Activated CD4-positive, CD25-positive, alpha-beta regulatory T cell treated with anti-CD3 and anti-CD28 coated beads, Interleukin-2, amount 50 U/mL, for 72 hours (primary cell): ENCODE measurements at places on chromosomes 11 and 22.

GRCh38 chr11:125956391-125957134 lies 10.7 kb downstream of the VSIG10L2 start:
- DNase-seq: no peak

DNA sequence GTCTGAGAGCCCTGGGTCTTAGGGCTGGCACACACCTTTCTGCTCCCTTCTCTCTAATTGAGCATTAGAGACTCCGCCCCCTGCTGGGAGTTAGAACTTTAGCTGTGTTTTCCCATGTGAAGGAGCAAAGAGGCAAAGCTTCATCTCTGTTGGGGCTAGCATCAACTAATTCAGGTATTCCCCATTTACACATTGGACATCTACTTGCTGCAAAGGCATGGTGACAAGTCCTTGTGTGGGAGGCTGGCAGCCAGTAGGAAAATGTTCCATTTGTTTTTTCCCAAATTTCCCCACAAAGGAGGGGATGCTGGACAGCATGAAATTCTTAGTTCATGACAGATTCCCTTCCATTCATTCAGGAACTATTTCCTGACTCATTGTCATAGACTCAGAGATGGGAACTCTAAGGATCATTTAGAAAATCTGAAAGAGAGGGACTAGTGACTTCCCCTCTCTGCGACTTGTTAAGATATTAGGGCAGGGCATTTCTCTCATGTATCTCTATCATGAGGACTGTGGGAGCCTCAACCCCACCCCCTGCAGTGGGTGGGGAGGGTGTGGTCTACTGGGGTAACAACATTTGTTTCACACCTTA lies 3.6 kb downstream of the CD44 start:
- no peak for DNase-seq

DNA sequence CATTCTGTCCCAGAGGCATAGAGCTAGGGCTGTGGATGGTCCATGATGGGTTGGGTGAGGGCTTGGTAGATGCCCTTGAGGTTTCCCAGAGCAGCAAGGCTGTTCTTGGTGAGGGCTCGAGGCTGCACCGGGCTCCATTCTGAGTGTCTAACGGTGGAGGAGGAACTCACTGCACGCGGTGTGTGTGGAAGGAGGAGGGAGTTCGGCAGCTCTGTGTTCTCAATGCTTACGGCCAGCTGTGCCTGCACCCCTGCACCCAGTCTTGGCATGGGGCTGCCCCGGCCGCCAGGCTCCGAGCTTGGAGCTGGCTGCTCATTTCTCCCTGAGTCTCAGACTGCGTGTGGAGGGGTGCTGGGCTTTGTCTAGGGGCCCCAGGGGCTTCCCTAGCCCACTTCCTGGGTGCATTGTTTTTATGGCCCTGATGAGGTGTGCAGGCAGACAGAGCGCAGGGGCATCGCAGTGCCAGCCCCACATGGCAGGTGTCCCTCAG lies 1247.1 kb downstream of the BRD1 start:
- DNase-seq: no peak

DNA sequence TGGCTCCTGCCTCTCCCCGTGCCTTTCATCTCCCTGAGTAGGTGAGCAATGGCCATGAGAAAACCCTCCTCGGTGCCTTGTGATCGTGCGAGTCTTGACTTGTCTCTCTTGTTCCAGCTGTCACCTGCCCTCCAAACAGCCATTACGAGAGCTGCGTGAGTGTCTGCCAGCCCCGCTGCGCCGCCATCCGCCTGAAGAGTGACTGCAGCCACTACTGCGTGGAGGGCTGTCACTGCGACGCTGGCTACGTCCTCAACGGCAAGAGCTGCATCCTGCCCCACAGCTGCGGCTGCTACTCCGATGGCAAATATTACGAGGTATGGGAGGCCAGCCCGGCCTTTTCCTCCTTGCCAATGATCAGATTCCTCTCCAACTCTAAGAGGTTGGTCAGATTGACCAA lies 51.7 kb downstream of the TECTA start:
- no peak for DNase-seq

DNA sequence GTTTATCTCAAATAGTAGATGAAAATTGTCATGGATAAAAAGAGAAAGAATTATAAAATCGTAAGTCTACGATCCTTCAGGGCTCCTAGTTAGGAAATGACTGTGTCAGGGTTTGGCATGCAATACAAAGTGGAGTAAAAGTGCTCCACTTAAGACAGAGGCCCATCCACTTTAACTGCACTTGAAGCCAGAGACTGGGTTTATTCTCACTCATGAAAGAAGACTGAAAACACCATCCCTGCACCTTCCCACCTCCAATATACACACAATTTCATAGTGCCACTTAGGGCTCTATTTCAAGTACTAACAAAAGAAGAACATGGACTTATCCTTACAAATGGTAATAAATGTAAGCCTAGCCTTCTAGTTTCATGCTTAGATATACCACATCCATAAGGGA lies 70.7 kb downstream of the ANO5 start:
- no peak for DNase-seq

- no peak for DNase-seq
Observed at GRCh38 chr22:23085785-23086184, 15.5 kb downstream of the GNAZ start.

DNA sequence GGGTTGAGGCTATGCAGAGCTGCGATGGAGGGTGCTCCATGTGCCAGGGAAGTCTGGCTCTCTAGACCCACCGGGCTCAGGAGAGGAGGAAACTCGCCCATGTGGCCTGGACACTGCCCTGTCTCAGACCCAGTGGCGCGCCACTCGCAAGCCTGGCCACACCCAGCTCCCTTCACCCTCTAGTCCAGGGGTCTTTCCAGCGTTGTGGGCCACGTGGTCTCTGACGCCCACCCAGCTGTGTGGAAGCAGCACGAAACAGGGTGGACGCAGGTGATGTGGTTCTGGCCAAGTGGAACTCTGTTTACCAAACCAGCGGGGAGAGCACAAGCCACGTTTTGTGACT lies 28.2 kb downstream of the PPIL2 start:
- no peak for DNase-seq

DNA sequence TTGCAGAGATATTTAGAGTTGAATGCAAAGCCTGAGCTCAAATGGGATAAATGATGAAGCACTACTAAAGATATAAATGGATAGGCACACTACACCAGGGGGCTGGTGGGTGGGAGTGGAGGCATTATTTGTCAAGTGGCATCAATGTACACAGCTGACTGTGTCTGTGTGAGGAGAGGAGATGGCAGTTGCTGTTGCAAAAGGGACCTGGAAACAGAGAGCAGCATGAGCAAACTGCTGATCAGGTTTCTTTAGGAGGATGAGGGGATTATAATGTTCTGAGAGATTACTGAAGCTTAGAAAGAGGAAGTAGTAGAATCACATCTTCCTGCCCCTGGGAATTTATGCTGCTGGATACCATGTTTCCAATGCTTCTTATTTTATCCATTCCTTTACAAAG lies 39.4 kb upstream of the LIN7C start:
- DNase-seq: no peak

- no peak for DNase-seq
Observed at GRCh38 chr11:104731890-104732289, 166.4 kb downstream of the CASP12 start.

GRCh38 chr11:80617156-80617555 lies 1176.3 kb upstream of the TENM4 start:
- DNase-seq: no peak

GRCh38 chr22:33785283-33785968 lies 134.8 kb downstream of the LARGE1 start:
- DNase-seq: no peak

- no peak for DNase-seq
Observed at GRCh38 chr11:61488651-61489291, 19.8 kb upstream of the LRRC10B start.

DNA sequence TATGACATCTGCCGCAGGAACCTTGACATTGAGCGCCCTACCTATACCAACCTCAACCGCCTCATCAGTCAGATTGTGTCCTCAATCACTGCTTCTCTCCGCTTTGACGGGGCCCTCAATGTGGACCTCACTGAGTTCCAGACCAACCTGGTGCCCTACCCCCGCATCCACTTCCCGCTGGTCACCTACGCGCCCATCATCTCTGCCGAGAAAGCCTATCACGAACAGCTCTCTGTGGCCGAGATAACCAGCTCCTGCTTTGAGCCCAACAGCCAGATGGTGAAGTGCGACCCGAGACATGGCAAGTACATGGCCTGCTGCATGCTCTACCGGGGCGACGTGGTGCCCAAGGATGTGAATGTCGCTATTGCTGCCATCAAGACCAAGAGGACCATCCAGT lies 16.0 kb downstream of the TUBA8 start:
- no peak for DNase-seq

DNA sequence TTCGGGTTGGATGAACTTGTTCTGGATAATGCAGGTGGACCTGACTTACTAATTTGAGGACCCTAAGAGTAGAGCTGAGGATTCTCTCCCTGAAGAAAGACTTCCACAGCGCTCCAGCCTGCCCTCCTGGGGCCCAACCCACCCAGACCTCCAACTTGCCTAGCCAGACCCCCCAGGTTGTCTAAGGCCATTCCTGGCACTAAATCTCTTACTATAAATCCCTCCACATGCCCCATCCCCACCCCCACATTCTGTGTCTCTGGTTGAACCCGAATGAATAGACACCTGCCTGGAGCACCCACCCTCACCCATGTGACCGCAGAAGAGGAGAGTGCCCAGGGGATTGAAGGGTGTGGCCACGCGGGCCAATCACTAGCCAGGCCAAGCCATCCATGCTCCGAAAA lies 1480.0 kb downstream of the TBC1D22A start:
- DNase-seq: no peak

- DNase-seq: peak; percentile 57
Observed at GRCh38 chr22:32204856-32205722, at the start of gene RFPL2. TSS of gene RFPL2 (minus strand) at chr22:32205073. CDS start at chr22:32202451, 2,622 bp downstream.

DNA sequence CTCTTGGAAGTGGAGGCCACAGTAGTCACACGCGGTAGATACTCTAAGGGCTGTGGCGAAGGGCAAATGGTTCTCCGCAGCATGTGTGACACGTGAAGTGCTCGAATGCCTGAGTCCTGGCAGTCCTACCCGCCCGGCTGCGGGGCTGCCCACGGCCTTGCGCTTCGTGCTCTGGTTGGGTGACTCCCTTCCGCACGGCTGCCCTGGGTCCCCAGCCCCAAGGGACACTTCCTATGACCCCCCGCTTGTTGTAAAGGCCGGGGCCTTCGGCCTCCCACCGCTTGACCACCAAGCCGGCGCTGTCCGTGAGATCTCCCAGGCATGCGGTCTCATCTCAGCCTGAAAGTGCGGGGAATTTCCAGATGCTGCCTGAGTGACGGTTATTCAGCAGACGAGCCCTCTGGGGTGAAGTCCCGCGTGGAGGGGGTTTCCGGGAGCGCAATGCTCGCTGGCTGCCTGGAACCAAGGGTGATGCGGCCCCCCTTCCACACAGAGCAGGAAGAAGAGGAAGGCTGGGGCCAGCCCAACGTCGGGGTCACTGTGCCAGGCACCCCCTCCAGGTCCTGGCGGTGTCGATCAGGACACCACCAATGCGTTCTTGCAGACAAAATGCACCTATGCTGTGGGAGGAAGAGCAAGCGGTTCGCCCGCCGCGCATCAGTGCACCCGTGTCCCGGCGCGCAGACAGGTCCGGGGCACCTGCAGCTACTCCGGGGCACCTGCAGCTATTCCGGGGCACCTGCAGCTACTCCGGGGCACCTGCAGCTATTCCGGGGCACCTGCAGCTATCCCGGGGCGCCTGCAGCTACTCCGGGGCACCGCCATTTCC lies 171.2 kb downstream of the OPCML start:
- DNase-seq: no peak

DNA sequence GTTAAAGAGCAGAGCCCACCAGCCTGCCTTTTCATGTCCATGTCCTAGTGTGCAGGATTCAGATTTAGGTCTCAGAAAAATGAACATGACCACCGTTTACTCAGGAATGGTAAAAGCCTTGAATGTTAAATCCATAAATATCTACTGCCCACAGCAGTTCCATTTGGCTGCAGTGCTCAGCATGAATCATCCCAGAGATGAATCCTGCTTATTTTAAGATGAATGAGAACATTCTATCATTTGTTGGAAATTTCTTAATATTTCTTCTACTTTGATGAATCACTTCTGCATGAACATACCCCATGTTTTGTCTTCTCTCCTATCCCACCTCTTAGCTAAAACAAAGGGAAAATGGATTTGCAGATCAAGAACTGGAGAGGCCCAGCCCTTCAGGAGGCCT lies 47.5 kb upstream of the AQP11 start:
- no peak for DNase-seq

DNA sequence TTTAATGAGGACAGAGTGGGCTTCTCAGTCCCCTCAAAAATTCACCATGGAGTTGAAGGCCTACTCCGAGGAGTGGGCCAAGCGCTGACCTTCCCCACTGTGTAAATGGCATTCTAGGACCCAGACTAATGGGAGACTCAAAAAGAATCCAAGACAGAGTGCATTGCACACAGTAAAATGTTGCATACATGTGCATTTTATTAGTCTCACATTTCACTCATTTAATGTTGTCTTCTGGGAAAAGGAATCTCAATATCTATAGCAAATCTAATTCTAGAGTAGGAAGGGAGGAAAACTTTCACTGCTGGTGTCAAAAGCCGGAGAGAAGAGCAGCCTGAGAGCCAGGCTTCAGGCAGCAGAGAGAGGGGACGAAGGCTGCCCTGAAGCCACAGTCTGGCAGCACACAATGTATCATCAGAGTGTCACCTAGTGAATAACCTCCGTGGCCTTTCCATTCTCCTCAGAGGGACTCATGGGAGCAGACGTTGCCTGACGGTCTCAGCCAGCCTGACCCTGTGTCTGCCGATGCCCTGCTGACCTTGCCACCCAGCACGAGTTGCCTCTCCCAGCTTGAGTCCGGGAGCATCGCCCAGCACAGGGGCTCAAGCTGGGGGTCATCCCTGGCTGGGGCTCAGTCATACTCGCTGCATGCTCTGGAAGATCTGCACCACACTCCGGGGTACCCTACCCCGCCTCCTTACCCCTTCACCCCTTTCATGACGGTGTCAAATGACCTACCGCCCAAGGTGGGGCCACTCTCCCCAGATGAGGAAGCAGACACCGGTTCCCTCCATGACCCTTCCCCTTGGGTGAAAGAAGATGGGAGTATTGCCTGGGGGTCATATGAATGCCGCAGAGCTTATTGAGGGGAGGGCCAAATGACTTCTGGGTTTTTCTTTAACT lies 12.9 kb upstream of the POU2AF3 start:
- no peak for DNase-seq

DNA sequence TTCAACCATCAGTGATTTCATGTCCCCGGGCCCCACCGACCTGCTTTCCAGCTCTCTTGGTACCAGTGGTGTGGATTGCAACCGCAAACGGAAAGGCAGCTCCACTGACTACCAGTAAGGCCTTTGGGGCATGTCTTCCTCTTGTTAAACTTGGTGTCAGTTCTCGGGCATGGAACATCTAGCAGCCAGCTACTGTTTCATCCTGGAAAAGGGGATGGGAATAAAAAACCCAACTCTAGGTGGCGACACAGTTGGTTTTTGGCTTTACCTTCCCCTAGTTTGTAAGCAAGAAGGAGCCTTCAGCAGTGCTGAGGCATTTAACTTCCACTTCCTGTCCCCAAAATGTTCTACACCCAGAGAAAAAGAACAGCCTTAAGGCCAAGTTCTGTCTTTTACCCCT lies 76.7 kb downstream of the BMAL1 start:
- DNase-seq: no peak
